Peyer's patch (tissue), 4 donors: ENCODE measurements at places on chromosomes 5 and 9. TPM values are rescaled to one million over a fixed set of nuclear protein-coding genes. Genes with fewer than 3 reads are reported as not detected.
A peak's percentile ranks its signal among the peaks of the same experiment; 100 is the strongest.

Gene MARVELD2
- 43.3 TPM for total RNA-seq

Gene MPDZ
- total RNA-seq: 34.7 TPM

GRCh38 chr9:111427186-111427585 lies 57.0 kb downstream of the ECPAS start:
- no peak for DNase-seq

DNA sequence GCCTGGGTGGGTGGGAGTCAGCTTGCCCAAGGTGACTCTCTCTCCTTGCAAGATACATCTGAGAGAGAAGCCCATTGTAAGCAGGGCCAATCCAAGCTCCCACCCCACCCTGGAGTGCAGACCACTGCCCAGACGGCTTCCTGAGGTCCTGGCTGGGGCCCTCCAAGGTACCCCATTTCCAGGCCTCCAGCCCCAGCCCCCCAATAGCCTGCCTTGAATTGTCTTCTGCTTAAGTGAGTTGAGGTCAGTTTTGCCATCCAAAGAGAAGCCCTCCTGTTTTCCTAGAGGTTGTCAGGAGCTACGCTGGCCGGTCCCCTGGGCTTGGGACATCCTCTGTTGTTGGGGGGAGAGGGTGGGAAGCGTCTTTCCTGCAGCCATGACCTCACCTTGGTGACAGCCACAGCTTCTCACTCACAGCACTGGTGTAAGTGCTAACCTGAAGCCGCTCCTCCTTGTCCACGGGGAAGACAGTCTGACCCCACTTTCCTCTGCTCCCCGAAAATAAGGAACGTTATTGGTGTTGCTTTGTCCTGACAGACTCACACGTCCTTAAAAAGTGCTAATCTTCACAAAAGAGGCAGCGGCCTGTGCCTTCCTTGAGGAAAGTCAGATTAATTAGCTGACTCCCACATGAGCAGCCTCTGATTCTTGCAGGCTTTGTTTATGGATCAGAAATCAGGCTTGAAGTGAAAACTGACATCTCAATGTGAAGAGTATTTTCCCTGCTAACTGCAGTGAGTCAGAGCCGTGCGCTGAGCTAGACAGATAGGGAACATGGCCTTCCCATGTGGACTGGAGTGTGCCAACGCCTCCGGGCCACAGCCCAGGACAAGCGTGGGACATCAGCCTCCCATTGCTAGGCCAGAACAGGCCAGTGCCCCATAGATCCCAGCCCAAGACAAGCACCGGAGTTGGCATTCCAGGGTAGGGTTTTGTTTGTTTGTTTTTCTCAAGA lies 52.3 kb downstream of the ADAMTS2 start:
- no peak for DNase-seq

DNA sequence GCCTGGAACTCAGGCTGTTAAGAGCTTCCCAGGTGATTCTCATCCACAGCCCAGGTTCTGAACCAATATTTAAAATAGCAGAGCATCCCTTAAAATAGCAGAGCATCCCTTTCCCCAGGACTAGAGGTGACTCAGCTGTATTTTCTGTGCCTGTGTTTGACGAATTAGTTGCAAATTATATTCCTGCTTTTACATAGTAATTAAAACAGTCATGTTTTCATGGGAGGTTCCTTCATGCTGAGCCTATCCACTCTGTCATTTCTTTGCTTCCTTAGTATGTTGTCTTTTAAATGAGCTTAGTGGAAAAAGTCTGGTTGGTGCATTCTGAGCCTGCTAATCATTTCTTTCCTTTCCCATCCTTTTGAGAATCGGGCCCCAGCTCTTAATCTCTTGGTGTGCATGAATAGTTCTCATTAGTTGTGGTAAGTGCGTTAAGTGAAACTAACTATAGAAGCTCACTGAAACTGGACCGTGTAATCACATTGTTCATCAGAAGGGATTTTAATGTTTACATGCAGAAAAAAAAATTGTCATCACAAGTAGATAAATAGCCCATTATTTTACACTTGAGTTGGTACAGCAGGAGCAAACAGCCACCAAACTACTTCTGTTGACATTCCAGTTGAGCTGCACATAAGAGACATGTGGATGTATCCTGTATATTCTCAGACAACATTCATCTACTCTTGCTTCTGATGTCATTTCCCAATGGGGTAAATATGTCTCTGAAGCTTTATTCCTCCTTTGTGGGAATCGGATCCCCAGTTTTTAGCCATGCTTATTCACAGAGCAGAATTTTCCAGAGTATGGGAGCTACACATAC lies 596.9 kb upstream of the WWC1 start:
- no peak for DNase-seq

GRCh38 chr5:56640763-56641406 lies 174.5 kb upstream of the MAP3K1 start:
- peak; percentile 67 for DNase-seq
